ENCODE measurements at places on chromosomes 4 and X.

DNA sequence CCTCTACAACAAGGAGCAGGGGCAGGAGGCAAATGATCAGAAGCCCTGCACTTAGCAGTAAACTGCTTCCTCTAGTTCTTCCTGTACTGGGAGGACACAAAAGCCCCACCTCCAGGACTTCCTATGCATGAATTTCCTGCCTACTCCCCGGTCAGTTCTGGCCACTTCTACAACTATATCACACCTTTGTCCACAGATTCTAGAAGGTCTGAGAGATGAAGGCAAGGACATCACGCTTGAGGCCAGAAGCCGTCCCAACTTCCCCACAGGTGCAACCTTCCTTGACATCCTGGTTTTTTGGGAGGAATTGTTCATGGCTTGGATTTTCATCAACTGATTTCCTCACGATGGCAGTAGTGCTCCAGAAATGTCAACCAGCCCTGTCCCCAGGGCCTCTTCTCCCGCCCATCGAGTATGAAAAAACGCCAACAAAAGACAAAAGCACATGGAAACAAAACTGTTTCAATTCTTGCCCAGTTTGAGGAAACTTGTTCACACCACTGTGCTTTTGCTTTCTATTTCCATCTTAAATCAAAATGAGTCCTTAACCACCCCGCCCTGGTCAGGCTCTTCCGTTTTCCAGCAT, 206.5 kb upstream of the STK26 start:
- DNase-seq: peak; percentile 27

DNA sequence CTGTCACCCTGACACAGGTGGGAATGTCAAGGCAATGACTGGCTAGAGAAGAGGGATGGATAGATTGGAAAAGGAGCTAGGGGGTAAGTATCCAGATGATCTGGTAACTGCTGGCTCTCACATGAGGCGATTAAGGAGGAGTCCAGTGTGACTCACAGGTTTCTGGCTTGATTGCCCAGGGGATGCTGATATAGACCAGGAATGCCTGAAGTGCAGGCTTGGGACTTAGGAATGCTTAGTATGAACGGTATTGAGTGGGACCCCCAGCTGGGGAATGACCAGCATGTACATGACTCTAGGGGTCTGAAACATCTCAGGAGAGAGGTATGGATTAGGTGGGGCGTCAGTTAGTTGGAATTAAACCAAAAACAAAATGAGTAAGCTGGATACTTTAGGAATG, 65.8 kb upstream of the PRPS1 start:
- no peak for DNase-seq

- DNase-seq: no peak
Observed at GRCh38 chrX:46295963-46296362, 249.3 kb downstream of the ZNF674 start.

- no peak for DNase-seq
Observed at GRCh38 chr4:147480891-147481576, at the start of gene EDNRA. TSS of gene EDNRA (plus strand) at chr4:147481097. CDS start at chr4:147485682, 4,585 bp downstream.

DNA sequence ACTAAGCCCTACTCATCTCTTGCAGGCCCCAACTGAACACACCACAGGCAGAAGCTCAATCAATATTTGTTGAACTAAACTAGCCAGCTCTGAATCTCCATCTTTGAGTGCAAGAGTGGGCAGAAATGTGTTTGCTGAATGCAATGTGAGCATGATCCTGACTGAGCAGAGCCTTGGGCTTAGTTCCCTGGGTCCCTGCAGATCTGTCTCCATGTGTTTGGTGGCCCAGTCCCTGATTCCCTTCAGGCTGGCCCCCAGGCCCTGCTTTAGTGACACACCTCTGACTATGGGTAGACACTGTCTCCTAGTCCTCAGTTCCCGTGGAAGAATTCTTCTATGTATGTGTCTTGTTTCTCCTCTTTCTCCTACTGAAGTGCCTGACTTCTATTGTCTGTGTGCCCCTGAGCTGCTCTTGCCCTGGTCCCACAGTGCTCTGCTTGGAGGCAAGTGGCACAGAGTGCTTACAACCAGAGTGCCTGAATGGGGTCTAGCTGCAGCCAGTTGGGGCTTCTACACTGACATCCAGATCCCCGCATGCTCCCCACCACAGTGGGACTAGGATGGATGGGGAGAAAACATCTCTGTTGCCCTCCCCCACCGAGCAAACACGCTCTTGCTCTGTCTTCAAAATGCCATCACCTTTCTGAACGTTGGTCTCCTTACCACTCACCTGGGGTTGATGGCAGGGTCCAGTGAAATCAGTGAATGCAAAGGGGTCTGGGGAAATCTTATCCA, 9.3 kb downstream of the PJA1 start:
- DNase-seq: no peak

GRCh38 chr4:30380404-30380998, 339.7 kb upstream of the PCDH7 start:
- DNase-seq: peak; percentile 1

DNA sequence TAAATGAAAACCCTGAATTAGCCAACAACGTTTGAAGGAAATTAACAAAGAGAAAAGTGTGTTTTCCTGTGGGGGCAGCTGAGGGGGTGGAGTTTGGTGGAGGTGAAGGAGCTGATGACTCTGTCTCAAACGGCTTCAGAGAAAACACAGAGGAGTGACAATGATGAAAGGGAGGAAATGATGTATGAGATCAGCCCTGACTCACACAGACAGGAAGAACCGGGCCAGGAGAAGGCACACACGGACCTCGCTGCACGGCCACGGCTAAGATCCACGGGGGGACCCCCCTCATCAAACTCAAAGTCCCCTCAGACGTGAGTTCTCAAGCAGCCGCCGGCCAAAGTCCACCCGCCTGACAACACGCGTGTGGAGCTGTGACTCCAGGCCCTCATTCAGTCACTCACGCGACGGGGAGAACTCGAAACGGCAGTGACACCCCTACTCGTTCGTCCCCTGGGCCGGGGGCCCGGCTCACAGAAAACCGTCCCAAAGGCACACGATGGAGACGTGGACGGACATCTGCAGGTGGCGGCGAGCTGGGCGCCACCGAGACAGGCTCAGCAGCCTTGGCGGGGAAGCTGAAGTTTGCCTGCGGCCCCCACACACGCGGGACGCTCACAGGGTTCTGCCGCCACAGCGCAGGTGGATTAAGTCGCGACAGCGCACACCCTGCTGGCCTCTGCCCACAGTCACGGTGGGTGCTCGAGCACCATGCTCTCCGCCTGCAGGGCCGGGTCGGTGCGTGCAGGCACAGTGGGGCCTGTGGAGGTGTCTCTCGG, 28.8 kb downstream of the PPP2R3B start:
- DNase-seq: peak; percentile 19

Measured in activated T-cell treated with anti-CD3 and anti-CD28 coated beads for 48 hours (primary cell).